ENCODE measurements at places on chromosomes 13 and 19. TPM values are rescaled to one million over a fixed set of nuclear protein-coding genes. Genes with fewer than 3 reads are reported as not detected.

Gene CYP2A7
- total RNA-seq, result not detected

Gene ZNF555
- total RNA-seq, result 8.9 TPM

- peak overlapping the region; percentile 98 for H3K27ac ChIP-seq
- H3K4me3 ChIP-seq, result peak overlapping the region; percentile 98
- H3K36me3 ChIP-seq, result no peaks in the 10 kb centered on the region
These were observed 1.2 kb upstream of the PLEKHF1 start for GRCh38 chr19:29663861-29664752.

DNA sequence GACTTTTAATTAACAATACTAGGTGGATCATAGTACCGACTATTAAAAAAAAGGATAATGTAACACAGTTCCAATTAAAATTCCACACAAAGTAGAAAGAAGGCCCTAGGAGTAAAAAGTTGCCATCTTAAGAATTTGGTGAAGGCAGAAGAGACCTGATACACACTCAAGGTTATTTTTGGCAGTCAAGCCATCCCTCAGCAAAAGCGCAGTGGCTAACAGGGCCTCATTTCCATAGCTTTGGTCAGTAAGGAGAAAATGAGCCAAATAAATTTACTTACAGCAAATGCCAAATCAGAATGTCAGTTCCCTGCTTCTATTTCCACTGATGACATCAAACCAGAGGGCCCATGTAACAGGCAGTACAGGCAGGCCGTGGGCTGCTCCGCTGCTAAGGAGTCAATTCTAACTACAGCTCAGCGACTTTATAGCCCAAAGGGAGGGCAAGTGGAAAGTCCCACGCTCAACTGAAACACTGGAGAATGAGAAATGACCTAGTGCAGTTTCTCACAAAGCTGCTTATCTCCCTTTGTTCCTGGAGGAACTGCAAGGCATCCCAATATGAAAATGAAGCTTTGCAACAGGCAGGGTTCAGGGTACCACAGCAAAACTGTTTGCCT lies 6.3 kb downstream of the ARGLU1 start:
- H3K4me3 ChIP-seq, result peak overlapping the region; percentile 17
- H3K27me3 ChIP-seq, result no peaks in the 10 kb centered on the region
- H3K27ac ChIP-seq, result peak overlapping the region; percentile 47

- peaks cover 9% of the 10 kb centered on the region for H3K4me1 ChIP-seq
- no peaks in the 10 kb centered on the region for H3K27me3 ChIP-seq
- peak overlapping the region; percentile 74 for H3K4me3 ChIP-seq
These were observed 16.9 kb downstream of the ZNF331 start for GRCh38 chr19:53554804-53555203.

- H3K4me3 ChIP-seq, result no peak overlapping the region
- no peak for DNase-seq
- no peak overlapping the region for H3K27ac ChIP-seq
- no peaks in the 10 kb centered on the region for H3K36me3 ChIP-seq
- no peaks in the 10 kb centered on the region for H3K4me1 ChIP-seq
These were observed 168.9 kb downstream of the PTPRS start for GRCh38 chr19:5171711-5172110.

GRCh38 chr13:28449826-28450773 lies 44.8 kb downstream of the FLT1 start:
- H3K36me3 ChIP-seq, result peaks cover 26% of the 10 kb centered on the region
- H3K27ac ChIP-seq, result no peak overlapping the region
- H3K27me3 ChIP-seq, result no peaks in the 10 kb centered on the region
- DNase-seq, result no peak
- no peak overlapping the region for H3K4me3 ChIP-seq

GRCh38 chr19:6710273-6711077 lies 10.0 kb downstream of the C3 start:
- peaks cover 86% of the 10 kb centered on the region for H3K27me3 ChIP-seq
- H3K4me3 ChIP-seq, result peak overlapping the region; percentile 4
- DNase-seq, result no peak
- no peak overlapping the region for H3K27ac ChIP-seq
- no peaks in the 10 kb centered on the region for H3K4me1 ChIP-seq

DNA sequence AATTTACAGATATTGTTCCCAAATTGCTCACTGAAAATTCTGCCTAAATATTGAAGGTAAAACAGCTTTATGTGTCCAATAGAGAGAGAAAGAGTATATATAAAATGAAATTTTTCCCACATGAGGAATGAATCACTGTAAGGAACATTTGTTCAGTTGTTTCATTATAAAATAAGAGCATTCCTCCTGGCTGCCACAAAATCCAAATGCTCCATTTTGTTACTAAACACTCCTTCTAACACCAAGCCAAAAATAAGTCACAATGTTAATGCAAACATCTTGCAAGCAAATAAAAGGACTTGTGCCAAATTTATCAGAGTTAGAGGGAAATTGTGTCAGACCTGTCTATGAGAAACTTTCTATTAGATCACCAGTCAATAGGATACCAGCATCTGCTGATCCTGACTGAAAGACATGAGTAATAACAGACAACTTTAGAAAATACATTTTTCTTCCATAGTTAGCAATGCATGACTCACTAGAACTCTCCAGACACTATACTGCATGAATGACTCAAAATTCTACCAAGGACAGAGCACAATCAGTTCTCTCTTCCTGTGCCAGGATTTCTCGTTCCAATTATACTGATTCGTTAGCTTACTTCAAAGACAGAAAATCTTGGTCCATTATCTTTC lies 83.5 kb upstream of the FNDC3A start:
- H3K4me3 ChIP-seq, result no peak overlapping the region
- no peaks in the 10 kb centered on the region for H3K27me3 ChIP-seq
- no peaks in the 10 kb centered on the region for H3K36me3 ChIP-seq

- H3K27ac ChIP-seq, result no peak overlapping the region
- peaks cover 11% of the 10 kb centered on the region for H3K4me1 ChIP-seq
- no peak for DNase-seq
- H3K27me3 ChIP-seq, result peaks cover 70% of the 10 kb centered on the region
- H3K4me3 ChIP-seq, result no peak overlapping the region
These were observed 143.4 kb downstream of the SOX1 start for GRCh38 chr13:112210371-112210770.

DNA sequence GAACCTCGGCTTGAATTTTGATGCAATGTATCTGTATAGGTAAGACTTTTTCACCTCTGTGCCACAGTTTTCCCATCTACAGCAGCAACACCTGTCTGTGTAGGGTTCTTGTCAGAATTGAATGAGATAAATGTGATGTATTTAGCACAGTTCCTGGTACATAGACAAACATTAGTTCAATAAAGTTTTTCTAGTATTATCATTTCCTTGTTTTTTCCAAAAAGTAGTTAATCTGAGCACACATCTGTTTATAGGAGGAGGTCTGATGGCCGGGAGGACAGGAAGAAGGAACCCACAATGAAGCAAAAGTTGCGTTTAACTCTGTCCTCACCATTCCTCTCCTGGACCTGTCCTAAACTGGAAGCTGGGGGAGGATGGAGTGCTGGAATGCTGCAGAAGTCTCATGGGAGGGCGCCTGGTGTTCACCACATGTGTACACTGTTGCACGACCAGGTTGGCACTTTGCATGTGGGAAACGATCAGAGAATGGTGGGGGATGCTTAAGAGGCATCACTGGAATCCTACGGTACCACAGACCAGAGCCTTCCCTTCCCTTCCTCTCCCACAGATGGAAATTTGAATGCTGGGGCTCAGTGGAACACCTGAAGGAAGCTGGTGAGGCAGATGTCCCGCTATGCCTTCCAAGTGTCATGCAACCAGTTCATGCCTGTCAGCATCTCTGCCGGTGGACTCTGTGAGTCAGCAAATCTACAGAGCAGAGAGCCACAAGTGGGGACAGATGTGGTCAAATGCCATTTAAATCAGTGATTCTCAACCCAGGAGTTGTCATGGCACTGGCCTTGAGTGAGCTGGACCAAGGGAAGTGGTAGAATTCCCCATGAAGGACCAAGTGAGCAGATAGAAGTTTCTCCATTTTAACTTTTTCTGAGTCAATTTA lies 315.6 kb downstream of the DLEU7 start:
- H3K36me3 ChIP-seq, result no peaks in the 10 kb centered on the region
- no peak for DNase-seq
- peak overlapping the region; percentile 84 for H3K27ac ChIP-seq
- no peaks in the 10 kb centered on the region for H3K27me3 ChIP-seq
- H3K4me1 ChIP-seq, result peaks cover 59% of the 10 kb centered on the region

GRCh38 chr19:29952646-29953045 lies 10.6 kb downstream of the URI1 start:
- H3K4me1 ChIP-seq, result peaks cover 6% of the 10 kb centered on the region
- no peak overlapping the region for H3K4me3 ChIP-seq
- no peak for DNase-seq
- no peak overlapping the region for H3K27ac ChIP-seq
- H3K36me3 ChIP-seq, result no peaks in the 10 kb centered on the region
- no peaks in the 10 kb centered on the region for H3K27me3 ChIP-seq

DNA sequence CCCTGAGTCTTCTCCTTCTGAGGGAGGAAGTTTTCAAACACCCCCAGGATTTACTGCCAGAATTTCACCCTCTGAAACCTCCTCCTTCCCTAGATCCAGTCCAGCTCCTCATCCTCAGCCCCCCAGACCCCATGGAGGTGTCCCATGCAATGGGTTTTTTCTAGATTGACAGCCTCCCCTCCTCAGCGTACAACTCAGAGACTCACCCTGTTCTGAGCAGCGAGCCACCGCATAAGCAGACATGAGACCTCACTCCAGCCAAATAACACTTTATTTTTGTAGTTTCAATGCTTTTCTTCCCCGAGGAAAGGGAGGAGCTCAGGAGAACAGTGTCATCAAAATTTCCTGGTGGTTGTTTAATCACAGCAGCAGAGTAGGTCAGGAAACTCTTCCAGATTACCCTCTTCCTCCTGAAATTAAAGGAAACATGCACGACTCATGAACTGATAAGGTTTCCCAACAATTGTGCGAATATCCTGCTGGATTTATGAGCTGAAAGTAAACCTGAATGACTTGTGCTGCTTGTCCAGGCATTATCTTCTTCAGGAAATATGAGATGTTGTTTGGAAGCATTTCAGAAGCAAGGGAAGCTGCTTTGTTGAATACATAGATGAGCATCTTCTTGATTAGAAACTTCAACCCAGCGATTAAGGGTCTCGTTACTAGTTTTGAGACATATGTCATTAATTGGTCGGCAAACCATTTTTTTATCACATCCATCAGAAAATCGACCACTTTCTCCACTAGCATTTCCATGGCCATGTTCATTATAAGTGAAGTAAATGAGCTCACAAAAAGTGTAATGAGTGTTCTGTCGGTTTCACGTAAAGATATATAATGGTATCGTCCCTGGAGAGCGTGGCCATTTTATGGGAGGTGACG lies 36.2 kb downstream of the ERICH4 start:
- H3K4me1 ChIP-seq, result peaks cover 61% of the 10 kb centered on the region
- H3K27me3 ChIP-seq, result peaks cover 57% of the 10 kb centered on the region
- H3K36me3 ChIP-seq, result no peaks in the 10 kb centered on the region
- no peak for DNase-seq

Data from left ventricle myocardium inferior (tissue), 1 donor.